Neural crest cell (in vitro differentiated cells): ENCODE measurements at places on chromosomes 1 and 21.

GRCh38 chr1:169550294-169550693, 36.0 kb downstream of the F5 start:
- DNase-seq, result no peak

DNA sequence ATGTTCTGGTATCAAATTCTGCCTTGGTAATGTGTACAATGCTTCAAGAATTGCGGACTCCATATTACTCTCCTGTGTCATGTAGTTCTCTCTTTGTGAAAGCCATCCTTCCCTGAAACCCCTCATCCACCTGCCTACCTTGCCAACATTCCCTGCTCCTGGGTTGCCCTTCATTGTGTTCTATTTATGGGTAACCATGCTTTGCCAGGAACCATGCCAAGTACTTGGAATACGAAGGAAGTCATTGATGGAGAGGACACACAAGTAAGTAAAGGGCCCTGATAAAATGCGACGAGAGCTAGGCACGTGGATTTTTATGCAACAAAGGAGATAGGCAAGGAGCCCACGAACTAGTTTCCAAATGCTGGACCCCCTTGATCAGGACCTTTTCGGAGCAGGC, 300.8 kb downstream of the DISC1 start:
- DNase-seq, result no peak

DNA sequence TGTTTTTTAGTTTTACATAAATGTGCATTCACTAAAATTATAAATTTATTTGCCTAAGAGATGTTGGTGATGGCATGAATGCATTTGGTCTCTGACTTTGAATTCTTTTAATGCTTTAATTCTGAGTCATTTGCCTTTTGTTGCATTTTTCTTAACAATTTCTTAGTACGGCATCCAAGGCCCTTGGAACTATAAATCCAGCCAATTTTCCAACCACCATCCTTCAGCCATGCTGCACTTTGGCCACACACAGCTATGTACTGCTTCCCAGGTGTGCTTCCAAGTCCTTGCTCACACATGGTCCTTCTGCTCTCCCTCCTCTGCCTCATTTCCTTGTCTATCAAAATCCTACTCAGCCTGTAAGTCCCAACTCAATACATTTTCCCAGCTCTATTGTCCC, 161.0 kb downstream of the DHRS3 start:
- no peak for DNase-seq

DNA sequence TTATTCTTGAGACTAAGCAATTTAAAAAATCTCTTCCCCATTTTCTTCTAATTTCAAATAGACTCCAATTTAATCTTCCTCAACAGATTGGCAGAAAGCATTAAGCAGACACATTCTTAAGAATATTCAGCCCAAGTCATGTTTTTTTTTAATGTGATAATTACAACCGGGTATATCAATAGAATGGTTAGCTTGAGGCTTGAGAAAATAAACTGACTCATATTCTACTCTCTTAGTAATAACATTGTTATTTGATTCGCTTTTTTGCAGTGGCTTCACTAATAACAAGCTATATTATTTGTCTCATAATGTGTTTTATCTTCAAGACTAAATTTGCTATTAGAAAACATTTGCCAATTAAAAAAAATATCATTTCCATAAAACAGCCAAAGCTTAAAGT, 488.6 kb upstream of the RGS18 start:
- DNase-seq, result no peak

- no peak for DNase-seq
Observed at GRCh38 chr1:117894078-117894477, 35.3 kb downstream of the GDAP2 start.
